MCF 10A (cell line): ENCODE measurements at places on chromosomes 1 and 21. TPM values are rescaled to one million over a fixed set of nuclear protein-coding genes. Genes with fewer than 3 reads are reported as not detected.

- no peak for DNase-seq
These were observed 49.5 kb downstream of the RHBG start for GRCh38 chr1:156418416-156419070.

GRCh38 chr1:170967042-170967910 lies 31.9 kb downstream of the MROH9 start:
- DNase-seq = peak; percentile 73

GRCh38 chr1:207186503-207186902 lies 82.5 kb downstream of the C4BPA start:
- DNase-seq = no peak

- no peak for DNase-seq
These were observed 94.7 kb downstream of the PAX7 start for GRCh38 chr1:18725231-18725895.

DNA sequence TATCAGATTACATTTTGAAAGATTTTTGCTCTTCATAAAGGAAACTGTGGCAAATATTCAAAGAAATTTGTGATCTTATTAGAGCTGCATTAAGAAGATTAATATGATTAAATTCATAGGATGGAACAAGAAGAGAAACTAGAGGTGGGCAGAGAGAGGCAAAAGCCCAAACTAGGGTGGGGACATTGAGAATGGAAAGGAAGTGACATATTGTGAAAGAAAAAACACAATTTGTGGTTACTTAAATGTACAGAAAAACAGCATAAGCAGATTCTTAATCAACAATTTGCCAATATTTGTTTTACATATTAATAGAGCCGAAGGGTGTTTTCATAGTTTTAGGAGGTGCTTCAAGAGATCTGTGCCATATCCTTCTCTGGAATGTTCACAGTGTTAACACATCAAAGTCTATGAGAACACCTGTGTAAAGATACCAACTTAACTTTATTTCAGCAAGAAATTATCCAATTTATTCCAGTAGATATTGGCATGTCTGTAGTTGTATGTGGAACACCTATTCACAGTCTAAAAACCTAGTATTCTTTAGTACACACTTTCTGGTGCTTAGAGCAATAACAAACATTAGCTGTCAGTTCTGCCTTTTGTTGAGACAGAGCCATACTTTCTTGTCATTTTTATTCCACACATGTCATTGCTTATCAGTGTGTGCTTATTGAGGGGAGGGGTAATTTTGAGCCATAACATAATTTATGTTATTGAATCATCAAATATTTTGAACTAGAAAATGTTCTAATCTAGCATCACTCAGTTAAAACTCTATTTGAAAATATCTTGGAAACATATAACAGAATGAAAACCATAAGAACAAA lies 401.5 kb downstream of the PTPRC start:
- no peak for DNase-seq

DNA sequence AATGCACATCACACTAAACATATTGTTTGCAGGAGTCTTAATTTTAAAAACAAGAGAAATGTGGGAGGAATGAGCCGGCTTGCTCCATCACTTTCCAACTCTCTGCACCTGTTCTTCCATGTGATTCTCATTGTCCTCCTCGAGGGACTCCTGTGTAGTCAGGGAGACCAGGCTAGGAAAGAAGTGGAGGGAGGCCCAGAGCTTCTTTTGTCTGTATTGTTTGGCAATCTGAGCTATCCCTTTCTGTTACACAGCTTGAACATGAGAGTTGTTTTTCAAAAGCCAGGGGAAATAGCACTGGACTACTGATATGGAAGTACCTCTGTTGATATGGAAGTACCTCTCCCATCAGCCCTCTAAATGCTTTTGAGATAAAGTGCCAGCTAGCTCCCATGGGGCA lies 18.8 kb upstream of the LRRC8D start:
- no peak for DNase-seq

GRCh38 chr1:231839999-231840398 lies 213.4 kb downstream of the DISC1 start:
- DNase-seq = no peak

- no peak for DNase-seq
These were observed 41.9 kb downstream of the UCK2 start for GRCh38 chr1:165869343-165869742.

DNA sequence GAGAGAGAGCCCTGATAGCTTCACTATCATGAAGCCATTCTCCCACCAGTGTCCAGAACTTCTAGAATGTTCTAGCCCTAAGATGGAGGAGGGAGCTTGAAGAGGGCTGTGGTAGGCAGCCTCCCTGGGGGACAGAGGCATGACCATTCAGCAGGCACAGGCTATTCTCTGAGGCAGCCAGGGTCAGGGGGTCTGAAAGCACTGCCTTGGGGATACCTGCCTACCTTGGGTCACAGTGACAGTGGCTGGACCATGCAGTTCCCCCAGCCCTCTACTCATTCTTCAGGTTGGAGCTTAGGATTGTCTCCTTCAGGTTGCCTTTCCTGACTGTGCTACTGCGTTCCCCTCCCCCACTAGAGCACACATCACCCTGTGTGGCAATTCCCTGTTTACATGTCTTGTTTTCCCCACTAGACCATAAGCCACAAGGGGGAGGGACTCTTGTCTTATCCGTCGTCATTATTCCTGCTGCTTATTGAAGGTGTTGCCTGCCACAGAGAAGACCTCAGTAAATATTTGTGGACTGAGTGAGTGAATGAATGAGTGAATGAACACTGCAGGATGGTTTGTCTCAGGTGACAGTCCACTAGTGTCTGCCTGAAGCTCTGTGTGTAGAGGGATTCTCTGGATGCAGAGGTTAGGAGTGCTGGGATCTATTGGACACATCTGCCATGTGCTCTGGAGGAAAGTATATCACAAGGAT lies 5.2 kb downstream of the ZDHHC18 start:
- DNase-seq = no peak

DNA sequence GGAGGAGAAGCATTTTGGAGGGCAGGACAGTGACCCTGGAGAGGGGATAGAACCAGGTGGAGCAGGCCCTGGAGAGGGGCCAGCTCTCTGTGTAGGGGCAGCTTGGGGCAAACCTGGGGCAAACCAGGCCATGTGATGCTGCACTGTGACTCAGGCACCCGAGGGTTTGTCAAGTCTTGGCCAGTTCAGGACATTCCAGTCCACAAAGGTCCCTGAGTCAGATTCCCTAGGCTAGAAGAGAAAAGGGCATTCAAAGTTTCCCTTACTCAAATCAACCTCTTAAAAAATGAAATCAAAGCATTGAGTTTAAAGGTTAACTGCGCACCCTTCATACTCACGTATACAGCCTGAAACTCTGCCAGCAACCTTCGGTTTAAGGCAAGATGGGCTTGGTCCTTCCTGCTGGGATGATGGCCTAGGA lies 25.2 kb upstream of the PLA2G2C start:
- DNase-seq = peak; percentile 93

GRCh38 chr21:45579383-45580180 lies 37.3 kb upstream of the SLC19A1 start:
- no peak for DNase-seq

DNA sequence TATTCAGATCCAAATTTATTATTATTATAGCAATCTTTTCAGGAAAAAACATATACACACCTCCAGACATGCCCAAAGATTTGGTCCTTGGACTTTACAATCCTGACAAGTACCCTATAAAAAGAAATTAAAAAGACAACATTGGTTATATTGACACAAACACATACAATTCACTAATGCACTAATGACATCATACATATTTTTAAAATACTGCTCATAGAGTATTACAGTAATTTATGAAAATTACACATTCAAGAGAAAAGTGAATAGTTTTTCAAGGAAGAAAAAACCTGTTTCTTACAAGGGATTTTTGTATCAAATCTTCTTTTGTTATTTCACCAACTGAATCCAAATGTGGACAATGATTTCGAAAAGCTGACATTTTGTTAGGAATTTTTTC lies 18.3 kb downstream of the USP33 start:
- DNase-seq = no peak

- peak; percentile 98 for DNase-seq
These were observed 14.8 kb downstream of the IL6R start for GRCh38 chr1:154419620-154420571.

DNA sequence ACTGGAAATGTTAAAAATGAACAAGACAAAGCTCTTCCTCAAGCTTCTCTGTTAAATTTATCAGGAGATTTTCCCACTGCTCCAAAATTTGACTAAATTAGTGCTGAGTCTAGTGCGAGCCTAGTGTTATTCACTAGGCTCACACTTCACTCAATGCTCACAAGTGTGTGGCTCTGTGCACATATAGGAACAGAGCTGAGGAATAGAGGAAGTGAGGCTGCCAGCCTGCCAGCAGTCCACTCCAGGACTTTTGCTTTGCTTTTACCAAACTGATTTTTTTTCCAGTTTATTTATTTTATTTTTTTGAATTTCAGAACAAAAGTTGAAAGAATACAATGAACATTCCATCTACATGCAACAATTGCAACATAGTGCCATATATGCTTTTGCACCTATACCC lies 87.2 kb downstream of the VAV3 start:
- DNase-seq = no peak

DNA sequence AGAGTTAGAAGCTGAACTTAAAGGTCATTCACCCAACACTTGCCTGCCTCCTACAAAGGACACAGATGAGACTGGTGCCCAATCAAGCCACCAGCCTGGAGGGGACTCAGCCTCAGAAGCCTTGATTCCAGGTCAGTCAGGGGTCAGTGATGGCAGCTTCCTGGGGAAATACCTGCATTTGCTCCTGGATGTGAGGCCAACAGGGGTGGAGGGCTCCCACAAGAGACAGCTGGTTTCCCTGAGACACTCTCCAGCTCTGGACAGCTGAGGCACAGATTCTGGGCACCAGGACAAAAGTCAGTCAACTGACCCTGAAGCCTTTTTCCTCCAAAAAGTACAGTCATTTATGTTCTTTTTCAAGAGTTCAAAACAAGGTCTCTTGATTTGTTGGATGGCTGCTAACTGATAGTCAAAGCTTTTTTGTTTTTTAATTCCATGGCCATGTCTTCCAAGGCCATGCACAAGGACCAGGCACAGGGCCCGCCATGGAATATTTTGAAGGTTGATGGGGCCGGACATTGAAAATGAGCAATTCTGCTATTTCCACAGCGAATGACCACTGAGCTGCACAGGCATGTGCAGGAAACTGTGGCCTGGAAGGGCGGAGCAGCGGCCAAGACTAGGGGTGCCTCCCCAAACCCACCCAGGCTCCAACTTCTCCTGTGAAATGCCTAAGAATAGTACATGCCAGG lies 1.8 kb downstream of the C2CD2 start:
- no peak for DNase-seq

GRCh38 chr1:65179148-65179547 lies 31.1 kb downstream of the AK4 start:
- DNase-seq = no peak

DNA sequence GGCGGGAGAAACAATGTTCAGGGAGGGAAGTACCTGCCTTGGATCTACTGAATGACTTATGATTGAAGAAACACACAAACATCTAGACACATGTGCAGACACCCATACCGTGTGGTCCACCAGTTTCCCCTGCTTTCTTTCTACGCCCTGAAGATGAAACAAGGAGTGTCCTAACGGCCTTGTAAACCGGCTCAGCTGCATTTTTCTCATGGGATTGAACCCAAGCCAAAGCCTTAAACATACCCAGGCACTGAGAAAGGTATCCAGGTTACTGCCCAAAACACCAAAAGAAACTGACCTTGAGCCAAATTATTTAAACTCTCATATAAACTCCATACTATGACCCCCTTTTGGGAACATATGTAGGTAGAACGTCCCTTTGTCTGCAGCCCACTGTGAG lies 630.0 kb upstream of the RGS18 start:
- DNase-seq = no peak

- DNase-seq = no peak
These were observed 28.3 kb downstream of the MTF2 start for GRCh38 chr1:93107395-93107794.

- DNase-seq = no peak
These were observed 47.2 kb downstream of the VPS26C start for GRCh38 chr21:37219761-37220432.

The CR1L gene
- total RNA-seq = not detected in 2 replicates

The PRAMEF13 gene
- total RNA-seq = not detected in 2 replicates

The AQP10 gene
- not detected in 2 replicates for total RNA-seq

The ITLN2 gene
- total RNA-seq = 0.27 TPM in 1 of 2 replicates, not detected in the other

The DNASE2B gene
- total RNA-seq = not detected in 2 replicates

The KMO gene
- total RNA-seq = 1.2 and 1.8 TPM in 2 replicates

The RAB7B gene
- 1.6 and 3.6 TPM in 2 replicates for total RNA-seq

The SLC1A7 gene
- not detected in 2 replicates for total RNA-seq

The UBL4B gene
- not detected in 2 replicates for total RNA-seq

The THEM5 gene
- total RNA-seq = not detected in 2 replicates
